GM06990 (cell line): ENCODE measurements at places on chromosomes 4 and X.

DNA sequence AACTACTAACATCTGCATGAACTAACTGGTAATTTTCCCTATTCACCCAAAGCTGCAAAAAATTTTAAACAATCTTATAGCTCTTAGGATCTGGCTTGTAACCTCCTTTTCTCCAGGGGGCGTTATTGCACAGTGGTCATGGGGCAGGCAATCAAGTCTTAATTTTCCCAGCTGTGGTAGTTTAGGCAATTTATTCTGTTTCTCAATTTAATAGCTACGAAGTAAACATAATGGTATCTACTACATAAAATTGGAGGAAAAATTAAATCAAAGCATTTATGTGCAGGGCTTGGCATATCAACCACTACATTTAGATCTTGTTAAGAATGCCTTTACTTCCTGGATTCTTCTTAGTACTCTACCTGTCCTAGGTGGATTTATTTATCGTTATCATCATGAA is 137.4 kb upstream of the GUCY1A1 start:
- no peak for DNase-seq

- no peak for DNase-seq
Observed at GRCh38 chr4:37139987-37140386, 104.6 kb upstream of the NWD2 start.

- DNase-seq, result no peak
Observed at GRCh38 chrX:150018931-150019361, 80.7 kb upstream of the EOLA2 start.

DNA sequence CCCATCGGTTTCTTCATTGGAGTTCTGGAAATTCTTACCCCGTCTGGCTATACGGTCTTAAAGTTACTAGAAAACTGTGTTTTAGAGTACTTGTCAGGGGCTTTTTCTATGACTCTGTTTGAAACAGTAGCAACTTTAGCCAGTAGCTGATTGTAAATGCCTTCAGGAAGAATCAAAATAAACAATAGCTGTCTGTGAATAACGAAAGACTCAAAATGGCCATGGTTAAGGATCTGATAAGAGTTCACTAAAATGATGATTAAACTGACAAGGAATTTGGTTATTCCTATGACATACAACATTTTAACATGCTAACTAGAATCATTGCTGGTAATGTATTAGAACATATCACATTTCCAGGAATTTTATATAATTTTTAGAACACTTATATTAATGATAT is 191.0 kb downstream of the EVC2 start:
- DNase-seq, result no peak

- no peak for DNase-seq
Observed at GRCh38 chr4:152099981-152100378, 339.2 kb upstream of the GATB start.

DNA sequence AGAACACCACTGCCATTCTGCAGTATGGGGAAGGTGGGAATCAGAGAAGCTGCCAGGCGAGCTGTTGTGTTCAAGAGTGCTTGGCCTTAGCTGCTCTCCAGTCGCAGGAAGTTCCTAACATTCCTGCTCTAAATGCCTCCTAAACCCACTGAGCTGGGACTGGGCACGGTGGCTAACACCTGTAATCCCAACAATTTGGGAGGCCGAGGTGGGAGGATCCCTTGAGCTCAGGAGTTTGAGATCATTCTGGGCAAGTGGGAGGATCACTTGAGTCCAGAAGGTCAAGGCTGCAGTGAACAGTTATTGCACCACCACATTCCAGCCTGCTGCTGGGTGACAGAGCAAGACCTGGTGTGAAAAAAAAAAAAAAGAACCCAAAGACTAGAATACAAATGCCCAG is 690.3 kb upstream of the FAM241A start:
- no peak for DNase-seq

DNA sequence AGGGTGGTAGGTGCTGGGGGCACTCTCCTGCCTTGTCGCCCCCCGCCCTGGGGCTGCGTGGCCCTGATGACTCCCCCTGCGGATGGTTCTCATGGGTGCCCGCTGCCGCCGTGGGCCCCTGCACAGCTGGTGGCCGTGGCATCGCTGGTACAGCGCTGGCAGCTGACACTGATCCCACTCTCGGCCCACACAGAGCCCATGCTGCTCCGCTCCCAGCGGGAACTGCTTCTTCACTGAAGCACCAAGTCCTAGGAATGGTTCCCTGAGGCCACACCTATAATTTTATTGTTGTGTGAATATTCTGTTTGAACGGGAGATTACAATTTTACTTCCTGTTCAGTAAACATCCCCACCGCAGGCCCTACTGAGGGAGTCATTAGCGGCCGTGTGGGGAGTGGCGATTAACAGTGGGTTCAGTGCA is 138.6 kb upstream of the NKX1-1 start:
- no peak for DNase-seq

- DNase-seq, result no peak
Observed at GRCh38 chrX:68018248-68019203, 414.8 kb downstream of the OPHN1 start.

DNA sequence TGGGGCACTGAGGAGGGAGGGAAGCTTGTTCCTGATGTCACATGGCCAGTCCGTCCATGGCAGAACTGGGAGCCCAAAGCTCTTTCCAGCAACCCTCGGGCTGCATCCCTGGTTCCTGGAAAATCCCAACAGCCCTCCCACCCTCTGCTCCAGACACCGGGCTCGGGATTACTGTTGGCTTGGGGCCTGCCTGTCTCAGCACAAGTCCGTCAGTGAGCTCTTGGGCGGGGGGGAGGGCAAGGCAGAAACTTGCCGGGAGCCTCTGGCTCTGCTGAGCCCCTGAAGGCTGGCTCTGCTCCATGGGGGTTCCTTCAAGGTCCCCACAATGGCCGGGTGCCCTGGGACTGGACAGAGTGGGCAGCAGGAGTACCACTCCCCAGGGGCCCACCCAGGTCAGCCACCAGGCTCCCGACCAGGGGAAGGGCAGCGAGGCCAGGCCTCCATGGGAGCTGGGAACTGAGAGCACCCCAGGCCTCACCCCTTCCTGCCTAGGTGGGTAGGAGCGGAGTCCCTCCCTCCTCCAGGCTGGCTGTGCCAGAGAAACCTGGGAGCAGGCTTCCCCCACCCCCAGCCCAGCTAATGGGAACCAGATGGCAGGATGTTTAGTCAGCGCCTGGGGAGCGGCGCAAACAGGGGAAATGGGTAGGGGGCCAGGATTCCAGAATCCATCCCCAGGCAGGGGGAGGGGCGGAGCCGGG is 6.4 kb upstream of the HAUS7 start:
- DNase-seq, result no peak

DNA sequence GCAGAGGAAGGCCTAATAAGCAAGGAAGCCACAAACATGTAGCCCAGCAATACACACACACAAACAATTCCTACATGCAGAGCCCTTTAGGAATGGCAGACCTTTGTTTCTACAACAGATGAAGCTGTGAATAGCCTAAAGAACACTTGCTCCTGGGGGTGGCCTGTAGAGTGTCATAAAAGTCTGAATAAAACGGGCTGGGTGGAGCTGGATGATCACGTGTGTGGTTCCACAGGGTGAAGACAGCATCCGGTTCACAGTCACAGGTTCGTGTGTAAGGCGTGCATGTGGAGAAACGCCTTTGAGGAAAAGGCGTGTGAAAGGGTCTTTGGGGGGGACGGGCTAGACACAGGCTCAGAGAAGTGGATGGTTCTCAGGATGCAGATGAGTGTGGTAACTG is 156.1 kb downstream of the AFAP1 start:
- no peak for DNase-seq

DNA sequence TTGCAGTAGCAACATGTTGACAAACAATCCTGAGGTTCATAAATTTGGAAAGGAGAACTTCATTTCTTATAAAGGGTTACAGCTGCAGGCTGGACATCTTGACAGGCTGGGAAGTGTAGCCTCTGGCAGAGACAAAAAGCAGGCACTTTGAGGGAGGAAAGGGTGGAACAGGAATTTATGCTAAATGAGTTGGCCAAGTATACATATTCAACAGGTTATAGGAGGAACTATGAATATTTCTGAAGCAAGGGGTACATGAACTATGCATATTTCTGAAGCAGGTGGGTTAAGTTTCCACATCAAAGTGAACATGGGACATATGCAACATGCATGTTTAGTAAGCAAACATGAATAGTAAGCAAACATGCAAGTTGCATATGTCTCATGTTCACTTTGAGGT is 1.6 kb upstream of the ANTXR2 start:
- no peak for DNase-seq

- no peak for DNase-seq
Observed at GRCh38 chrX:136395271-136395670, 92.5 kb upstream of the BRS3 start.

DNA sequence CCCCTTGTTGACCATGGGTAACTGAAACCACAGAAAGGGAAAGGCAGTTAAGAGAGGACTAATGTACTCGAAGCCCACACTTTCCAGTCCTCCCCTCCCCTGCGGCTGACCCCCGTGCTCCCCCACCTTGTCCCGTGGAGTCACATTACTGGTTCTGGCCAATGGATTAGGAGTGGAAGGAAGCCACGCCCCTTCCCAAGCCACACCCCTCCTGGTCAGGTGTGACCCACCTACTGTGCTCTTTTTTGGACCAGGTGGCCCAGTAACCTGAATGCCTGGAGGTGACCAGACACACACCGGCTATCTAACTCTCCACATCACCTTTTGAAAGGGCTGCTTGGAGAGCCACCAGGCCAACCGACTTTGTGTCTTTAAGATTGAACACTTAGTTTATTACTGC is 109.3 kb upstream of the MSX1 start:
- DNase-seq, result no peak

- no peak for DNase-seq
Observed at GRCh38 chr4:138875891-138876608, 139.5 kb upstream of the NOCT start.

GRCh38 chrX:9122519-9123245 is 88.8 kb upstream of the FAM9B start:
- no peak for DNase-seq

DNA sequence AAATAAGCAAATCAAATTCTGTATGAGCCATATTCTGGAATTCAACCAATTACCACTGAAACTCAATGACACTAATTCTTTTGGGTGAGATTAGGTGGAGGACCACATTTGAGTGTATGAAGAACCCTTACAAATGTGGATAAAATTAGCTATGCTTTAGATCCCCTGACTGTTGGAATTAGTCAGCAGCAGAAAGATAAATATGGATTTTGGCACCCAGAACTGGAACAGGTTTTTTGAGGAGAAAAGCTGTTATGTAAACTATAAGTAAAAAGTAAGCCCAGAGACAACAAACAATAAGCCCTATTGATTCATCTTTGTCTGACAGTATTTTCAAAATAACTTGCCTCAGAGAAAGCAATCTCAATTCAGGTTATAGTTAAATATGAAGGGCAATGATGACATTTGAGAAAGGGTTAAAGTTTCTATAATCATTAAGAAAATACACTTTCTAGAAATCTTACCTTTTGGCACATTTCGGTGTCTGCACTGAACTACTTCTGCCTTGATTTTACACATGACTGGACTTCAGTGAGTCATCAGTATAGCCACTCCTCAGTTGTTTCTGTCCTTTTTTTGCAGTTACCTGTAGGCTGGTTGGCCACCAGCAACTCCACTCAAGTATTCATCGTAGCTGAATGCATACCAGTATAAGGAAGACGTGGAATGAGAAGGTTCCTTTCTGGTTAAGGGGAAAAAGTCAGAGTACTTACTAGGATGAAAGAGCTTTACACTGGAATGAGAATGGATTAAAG is 80.0 kb downstream of the KCTD8 start:
- no peak for DNase-seq

DNA sequence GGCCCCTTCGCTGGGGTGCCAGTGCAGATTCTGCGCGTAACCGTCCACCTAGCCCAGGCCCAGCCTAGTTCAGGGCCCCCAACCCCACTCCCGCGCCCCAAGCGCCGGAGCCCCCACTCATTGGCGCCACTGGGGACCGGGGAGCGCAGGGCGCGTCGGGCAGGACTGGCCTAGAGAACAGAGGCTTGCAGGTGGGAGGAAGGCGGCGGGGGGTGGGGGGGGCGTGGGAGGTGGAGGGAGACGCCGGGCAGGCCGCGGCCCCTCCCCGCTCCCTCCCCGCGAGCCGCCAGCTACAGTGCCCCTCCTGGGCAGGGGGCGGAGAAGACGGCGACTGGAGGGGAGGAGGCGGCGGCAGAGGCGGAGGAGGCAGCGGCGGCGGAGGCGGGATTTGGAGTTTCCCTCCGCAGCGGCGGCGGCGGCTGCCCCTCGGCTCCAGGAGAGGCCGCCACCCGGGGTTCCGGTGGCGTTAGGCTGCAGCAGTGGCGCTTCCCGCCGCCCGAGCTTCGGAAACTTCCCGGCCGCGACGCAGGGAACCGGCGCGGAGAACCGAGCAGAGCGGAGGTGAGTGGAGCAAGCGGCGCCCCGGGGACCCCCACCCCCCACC is 4.8 kb upstream of the DUSP9 start:
- DNase-seq, result no peak

DNA sequence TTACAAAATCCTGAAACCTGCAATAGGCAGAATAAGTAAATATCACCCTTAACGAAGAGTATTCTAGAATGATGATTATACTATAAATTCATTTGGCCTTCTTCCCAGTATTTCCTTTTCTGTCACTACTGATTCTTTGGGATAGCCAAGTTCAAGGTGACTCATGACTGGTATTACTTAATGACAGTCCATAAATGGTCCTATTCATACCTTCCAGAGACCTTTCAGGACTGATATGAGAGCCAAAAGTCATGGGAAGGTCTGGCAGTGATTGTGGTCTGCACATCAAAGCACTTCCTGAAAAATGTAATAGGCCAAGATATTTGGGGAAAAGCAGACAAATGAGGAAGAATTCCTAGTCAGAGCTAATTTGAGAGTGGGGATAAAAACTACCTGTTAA is 239.6 kb upstream of the FAM47A start:
- no peak for DNase-seq

GRCh38 chr4:108359130-108359985 is 190.6 kb upstream of the LEF1 start:
- DNase-seq, result no peak

GRCh38 chr4:151316645-151317044 is 8.8 kb downstream of the SH3D19 start:
- no peak for DNase-seq

GRCh38 chr4:100372432-100372831 is 145.4 kb downstream of the EMCN start:
- DNase-seq, result no peak
